ENCODE measurements at places on chromosomes 4 and X. TPM values are rescaled to one million over a fixed set of nuclear protein-coding genes. Genes with fewer than 3 reads are reported as not detected.

DNA sequence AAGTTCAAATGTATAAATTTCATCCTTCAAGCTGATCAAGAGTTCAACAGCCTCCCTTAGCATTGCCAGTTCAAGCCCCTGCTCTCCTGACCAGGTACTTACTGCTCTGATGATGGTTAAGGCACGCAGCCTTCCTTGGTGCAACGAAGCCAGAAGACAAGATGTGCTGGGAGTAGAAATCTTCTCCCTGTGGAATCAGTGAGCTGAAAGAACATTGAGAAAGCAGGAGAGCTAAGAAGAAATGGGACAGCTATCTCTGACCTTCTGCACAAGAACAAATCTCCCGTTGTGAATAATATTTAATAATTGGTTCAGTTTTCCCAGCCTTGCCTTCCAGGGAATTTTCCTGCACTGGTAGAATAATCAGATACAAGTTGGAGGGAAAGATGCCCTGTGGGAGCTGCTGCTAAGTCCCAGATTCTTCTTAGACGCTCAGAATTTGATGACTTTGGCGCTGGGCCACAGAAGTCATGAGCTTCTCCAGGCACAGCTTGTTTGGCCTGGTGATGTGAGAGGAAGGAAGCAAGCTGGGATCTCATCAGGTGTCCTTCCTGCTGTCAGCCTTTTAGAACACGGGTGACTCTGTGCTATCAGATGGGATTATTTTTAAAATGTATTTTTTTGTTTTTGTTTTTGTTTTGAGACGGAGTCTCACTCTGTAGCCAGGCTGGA, 77.8 kb downstream of the CD38 start:
- no peaks in the 10 kb centered on the region for H3K27me3 ChIP-seq
- peak; percentile 17 for DNase-seq
- H3K4me1 ChIP-seq = no peaks in the 10 kb centered on the region
- no peak overlapping the region for H3K4me3 ChIP-seq
- H3K36me3 ChIP-seq = no peaks in the 10 kb centered on the region
- no peak overlapping the region for H3K27ac ChIP-seq

DNA sequence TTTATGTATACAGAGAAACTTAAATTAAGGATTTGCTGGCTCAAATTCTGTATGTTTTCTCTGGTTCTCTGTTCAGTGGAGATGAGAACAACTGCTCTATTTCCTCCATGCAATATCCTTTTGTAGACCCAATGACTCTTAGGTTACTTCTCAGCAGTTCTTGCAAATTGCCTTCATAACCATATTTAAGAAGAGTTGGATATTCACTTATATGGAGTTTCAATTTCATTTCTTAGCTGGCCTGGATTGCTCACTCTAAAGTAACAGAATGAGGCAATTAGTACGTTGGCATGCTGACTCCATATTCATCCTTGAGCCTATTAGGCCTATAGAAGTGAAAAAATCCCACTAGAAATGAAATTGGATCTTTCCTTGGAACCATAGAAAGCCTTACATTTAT, 93.6 kb downstream of the DOCK11 start:
- no peak overlapping the region for H3K27ac ChIP-seq
- no peaks in the 10 kb centered on the region for H3K27me3 ChIP-seq
- H3K4me3 ChIP-seq = no peak overlapping the region
- no peaks in the 10 kb centered on the region for H3K4me1 ChIP-seq

DNA sequence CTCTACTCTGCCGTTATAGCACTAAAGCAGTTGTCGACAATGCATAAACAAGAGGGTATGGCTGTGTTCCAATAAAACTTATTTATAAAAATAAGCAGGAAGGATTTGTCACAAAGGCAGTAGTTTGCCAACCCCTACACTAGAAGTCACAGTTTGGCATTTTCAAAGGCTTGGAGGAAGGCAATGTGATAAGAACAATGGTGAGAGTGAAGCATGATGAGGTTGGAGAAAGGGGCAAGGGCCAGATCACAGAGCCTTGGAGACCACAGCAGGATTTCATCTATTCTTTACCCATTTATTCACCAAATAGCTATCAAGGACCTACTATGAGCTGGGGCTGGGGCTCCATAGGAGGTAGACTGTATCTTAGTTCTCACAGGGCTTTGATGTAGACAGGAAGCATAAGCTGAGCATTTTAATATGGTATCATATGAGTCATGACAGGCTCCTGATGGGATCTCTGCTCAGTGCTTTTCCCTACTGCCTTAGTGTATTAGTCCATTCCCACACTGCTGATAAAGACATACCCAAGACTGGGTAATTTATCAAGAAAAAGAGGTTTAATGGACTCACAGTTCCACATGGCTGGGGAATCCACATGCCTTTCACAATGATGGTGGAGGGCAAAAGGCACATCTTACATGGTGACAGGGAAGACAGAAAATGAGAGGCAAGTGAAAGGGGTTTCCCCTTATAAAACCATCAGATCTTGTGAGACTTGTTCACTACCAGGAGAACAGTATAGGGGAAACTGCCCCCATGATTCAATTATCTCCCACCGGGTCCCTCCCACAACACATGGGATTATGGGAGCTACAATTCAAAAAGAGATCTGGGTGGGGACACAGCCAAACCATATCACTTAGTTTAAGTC, 58.9 kb downstream of the PPM1K start:
- H3K36me3 ChIP-seq = no peaks in the 10 kb centered on the region
- H3K27ac ChIP-seq = peak overlapping the region; percentile 59
- no peak overlapping the region for H3K4me3 ChIP-seq
- no peak for DNase-seq
- no peaks in the 10 kb centered on the region for H3K27me3 ChIP-seq

DNA sequence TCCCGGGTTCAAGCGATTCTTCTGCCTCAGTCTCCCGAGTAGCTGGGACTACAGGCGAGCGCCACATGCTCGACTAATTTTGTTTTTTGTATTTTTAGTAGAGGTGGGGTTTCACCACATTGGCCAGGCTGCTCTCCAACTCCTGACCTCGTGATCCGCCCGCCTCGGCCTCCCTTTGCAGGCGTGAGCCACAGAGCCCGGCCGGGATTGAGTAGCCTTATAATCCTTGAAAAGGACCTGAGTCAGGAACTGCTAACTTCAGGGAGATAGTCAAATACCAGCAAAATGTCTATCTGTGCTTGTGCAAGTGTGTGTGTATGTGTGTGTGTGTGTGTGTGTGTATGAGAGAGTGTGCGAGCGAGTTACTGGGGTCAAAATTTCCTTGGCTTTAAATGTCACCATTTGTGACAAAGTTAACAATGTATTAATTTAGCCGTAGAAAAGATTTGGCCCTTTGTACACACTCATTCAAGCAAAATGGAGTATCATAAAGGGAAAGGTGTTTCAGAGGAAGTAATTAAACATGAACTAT, 1.8 kb upstream of the KDM6A start:
- H3K4me3 ChIP-seq = no peak overlapping the region
- no peaks in the 10 kb centered on the region for H3K36me3 ChIP-seq
- no peak for DNase-seq
- H3K27me3 ChIP-seq = no peaks in the 10 kb centered on the region

DNA sequence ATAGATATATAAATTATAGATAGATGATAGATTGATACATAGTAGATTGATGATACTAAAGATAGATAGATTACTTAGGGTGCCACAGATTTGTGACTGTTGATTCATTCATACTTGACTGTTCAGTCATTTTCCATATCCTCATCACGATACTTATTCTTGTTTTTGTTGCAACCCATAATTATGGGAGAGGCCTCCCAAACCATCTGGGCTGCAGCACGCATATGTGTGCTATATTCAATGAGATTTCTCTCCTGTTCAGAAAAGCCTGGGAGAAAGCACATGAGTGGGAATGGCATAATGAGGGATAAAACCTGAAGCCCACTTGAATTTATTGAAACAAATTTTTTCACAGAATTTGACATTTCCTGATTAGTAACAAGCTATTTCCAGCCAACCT, 346.4 kb upstream of the PRKX start:
- H3K4me3 ChIP-seq = no peak overlapping the region
- H3K27ac ChIP-seq = no peak overlapping the region
- H3K4me1 ChIP-seq = no peaks in the 10 kb centered on the region

DNA sequence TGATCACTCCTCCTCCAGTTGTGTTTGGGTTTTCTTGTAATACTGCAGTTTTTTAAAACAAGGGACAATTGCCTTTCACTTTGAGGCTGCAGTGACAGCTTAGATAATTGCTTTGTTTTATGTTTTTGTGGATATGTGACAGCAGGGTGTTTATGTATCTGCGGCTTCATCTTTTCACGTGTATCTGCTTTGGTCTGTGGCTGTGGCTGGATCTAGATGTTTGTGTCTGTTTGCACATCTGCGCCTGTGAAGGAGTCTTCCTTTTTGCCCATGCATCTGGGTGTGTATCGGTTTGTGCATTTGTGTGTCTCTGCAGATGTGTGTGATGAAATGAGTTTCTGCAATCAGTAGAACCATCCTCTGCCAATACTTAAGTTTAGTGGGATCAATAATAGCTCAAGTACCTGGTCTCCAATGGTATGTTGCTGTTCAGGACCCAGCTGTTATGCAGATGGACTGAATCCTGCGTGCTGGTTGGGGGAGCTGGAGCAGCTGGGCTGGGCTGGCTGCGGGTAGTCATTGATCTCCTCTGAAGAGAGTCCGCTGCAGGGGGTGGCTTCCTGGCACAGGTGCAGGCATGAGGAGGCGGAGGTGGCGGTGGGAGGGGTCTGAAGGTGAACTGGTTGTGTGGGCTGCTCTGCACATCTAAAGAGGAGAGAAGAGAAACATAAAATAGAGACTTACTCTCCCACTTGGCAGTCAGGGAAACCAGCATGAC, 390.3 kb downstream of the SH2D1A start:
- H3K36me3 ChIP-seq = no peaks in the 10 kb centered on the region
- DNase-seq = no peak
- H3K4me3 ChIP-seq = no peak overlapping the region
- no peaks in the 10 kb centered on the region for H3K27me3 ChIP-seq

GRCh38 chr4:133720001-133720400, 481.6 kb downstream of the PABPC4L start:
- DNase-seq = no peak
- no peaks in the 10 kb centered on the region for H3K27me3 ChIP-seq
- H3K4me3 ChIP-seq = no peak overlapping the region
- H3K4me1 ChIP-seq = no peaks in the 10 kb centered on the region
- no peak overlapping the region for H3K27ac ChIP-seq

DNA sequence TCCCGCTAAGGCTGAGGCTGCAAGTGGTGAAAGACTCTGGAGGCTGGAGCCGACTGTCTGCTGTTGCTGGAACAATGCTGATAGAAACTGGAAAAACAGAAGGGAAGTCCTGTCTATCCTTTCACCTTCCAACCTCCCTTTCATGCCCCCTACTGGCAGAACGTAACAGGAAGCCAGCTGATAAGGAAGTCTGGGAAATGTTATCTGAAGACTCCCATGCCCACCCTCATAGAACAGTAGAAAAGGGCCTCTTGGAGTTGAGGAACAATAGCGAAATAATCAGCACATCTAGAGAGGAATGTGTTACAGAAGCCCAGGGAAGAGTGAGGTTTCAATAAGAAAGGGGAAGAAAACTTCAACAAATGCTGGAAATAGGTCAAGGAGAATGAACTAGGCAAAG, 117.1 kb upstream of the DKK2 start:
- no peak for DNase-seq
- H3K4me1 ChIP-seq = no peaks in the 10 kb centered on the region
- H3K4me3 ChIP-seq = no peak overlapping the region
- H3K27me3 ChIP-seq = no peaks in the 10 kb centered on the region
- no peak overlapping the region for H3K27ac ChIP-seq
- no peaks in the 10 kb centered on the region for H3K36me3 ChIP-seq

GRCh38 chr4:156309031-156309430, 355.4 kb upstream of the CTSO start:
- H3K27ac ChIP-seq = no peak overlapping the region
- no peaks in the 10 kb centered on the region for H3K4me1 ChIP-seq
- H3K27me3 ChIP-seq = no peaks in the 10 kb centered on the region
- DNase-seq = no peak

- no peak overlapping the region for H3K4me3 ChIP-seq
Observed at GRCh38 chrX:103556963-103557612, 28.2 kb upstream of the TCEAL4 start.

GRCh38 chr4:105838082-105838481, 57.2 kb upstream of the NPNT start:
- H3K4me1 ChIP-seq = no peaks in the 10 kb centered on the region
- no peaks in the 10 kb centered on the region for H3K27me3 ChIP-seq
- DNase-seq = no peak

GRCh38 chr4:48665555-48666186, 114.4 kb downstream of the FRYL start:
- H3K27ac ChIP-seq = no peak overlapping the region
- DNase-seq = no peak
- H3K36me3 ChIP-seq = no peaks in the 10 kb centered on the region

- DNase-seq = no peak
- no peak overlapping the region for H3K27ac ChIP-seq
- no peaks in the 10 kb centered on the region for H3K36me3 ChIP-seq
- no peaks in the 10 kb centered on the region for H3K4me1 ChIP-seq
- H3K4me3 ChIP-seq = no peak overlapping the region
Observed at GRCh38 chr4:79917246-79917645, 155.8 kb downstream of the ANTXR2 start.

GRCh38 chr4:176387571-176387970, 67.8 kb downstream of the SPCS3 start:
- no peaks in the 10 kb centered on the region for H3K36me3 ChIP-seq
- no peaks in the 10 kb centered on the region for H3K4me1 ChIP-seq
- H3K27ac ChIP-seq = no peak overlapping the region
- no peak for DNase-seq
- no peak overlapping the region for H3K4me3 ChIP-seq
- no peaks in the 10 kb centered on the region for H3K27me3 ChIP-seq

GRCh38 chr4:56786955-56787354, 34.5 kb downstream of the SPINK2 start:
- no peak overlapping the region for H3K4me3 ChIP-seq
- peak; percentile 77 for DNase-seq
- peak overlapping the region; percentile 62 for H3K27ac ChIP-seq
- H3K27me3 ChIP-seq = no peaks in the 10 kb centered on the region
- no peaks in the 10 kb centered on the region for H3K36me3 ChIP-seq
- no peaks in the 10 kb centered on the region for H3K4me1 ChIP-seq

DNA sequence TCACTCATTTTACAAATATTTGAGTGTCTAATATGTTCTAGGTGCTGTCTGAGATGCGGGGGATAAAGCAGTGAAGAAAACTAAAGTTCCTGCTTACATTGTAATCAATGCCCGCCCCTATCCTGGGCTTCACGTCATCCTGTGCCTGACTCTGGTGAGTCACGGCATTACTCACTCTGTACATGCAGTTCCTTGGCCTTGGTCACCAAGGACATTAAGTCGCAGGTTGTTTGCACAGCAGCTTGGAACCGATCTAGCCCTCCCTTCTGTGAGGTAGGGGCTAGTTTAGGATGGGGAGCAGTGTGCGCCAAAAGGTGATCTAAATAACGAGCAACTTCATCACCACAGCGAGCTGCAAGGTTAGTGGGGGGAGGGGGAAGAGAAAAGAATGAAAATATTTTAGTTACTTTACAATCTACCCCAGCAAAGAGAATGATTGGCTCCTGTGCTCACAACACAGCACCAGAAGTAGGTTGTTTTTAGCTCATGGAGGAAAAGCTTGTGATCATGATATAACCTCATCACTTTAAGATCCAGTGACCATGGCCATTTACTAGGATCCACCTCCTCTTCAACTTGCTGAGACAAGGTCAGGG, 48.0 kb upstream of the HDAC8 start:
- H3K4me1 ChIP-seq = no peaks in the 10 kb centered on the region
- H3K27me3 ChIP-seq = no peaks in the 10 kb centered on the region
- H3K27ac ChIP-seq = peak overlapping the region; percentile 66

The MAGEB2 gene
- total RNA-seq = not detected

The MGAT4D gene
- not detected for total RNA-seq

The USP17L17 gene
- total RNA-seq = not detected

The ALB gene
- total RNA-seq = not detected

The TMEM154 gene
- total RNA-seq = 4.5 TPM

The GAB3 gene
- 7.7 TPM for total RNA-seq

The TSPAN6 gene
- total RNA-seq = 22.3 TPM

The FABP2 gene
- not detected for total RNA-seq

The FGFBP2 gene
- total RNA-seq = 2.6 TPM

The POU3F4 gene
- not detected for total RNA-seq

The MGARP gene
- total RNA-seq = 9.0 TPM
